SW 1271 (cell line): ENCODE measurements at places on chromosomes 7 and 10.

GRCh38 chr7:133448012-133448411, 195.1 kb downstream of the EXOC4 start:
- DNase-seq: no peak

GRCh38 chr7:1464694-1465093, 5.4 kb upstream of the MICALL2 start:
- no peak for DNase-seq

GRCh38 chr10:120584786-120585185, 127.8 kb downstream of the PLPP4 start:
- no peak for DNase-seq

DNA sequence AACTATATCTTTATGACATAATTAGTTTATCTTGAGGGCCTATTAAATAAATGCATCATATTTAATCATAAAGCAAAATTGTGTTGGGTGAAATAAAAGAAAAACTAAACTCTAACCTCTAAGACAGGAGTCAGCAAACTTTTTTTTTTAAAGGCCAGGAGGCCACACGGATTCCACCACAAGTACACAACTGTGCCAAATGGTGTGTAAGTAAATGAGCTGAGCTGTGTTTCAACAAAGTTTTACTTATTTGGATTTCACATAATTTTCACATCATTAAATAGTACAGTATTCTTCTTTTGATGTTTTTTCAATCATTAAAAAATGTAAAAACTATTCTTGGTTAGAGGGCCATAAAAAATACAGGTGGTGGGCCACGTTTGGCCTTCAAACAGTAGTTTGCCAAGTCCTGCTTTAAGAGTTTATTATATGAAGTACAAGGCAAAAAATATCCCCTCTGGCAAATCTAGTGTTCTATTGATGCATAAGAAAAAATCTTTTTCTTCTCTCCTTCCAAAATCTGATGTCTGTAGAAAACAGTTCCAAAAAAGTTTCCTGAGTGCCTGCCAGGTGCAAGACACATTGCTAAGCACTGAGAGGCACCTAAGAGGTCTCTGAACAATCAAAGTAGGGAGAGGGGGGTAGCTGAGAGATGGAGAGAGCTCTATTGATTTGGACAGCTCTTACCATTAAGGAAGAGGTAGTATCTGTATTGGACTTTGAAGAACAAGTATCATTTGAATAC, 26.5 kb upstream of the SPOCK2 start:
- no peak for DNase-seq

- no peak for DNase-seq
These were observed 76.6 kb downstream of the CNNM2 start for GRCh38 chr10:102994531-102995295.

GRCh38 chr7:90648107-90648506, 52.0 kb downstream of the CDK14 start:
- DNase-seq: no peak

DNA sequence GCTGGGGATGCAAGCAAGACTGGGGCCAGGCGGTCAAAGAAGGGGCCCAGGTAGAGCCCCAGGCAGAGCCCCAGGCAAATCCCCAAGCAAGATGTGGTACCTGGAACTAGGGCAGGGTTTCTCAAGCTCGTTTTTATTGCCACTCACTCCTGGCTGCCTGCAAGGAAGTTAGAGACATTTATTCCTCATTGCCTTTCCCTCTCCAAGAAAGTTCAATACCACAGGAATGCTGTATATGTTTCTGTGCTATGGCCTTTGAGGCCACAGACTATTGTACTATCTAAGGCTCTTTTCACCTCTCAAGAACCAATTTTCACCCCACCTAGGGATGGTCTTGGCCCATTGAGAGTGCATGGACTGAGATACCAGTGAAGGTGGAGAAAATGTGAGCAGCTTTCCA, 71.3 kb downstream of the TACC2 start:
- DNase-seq: no peak

- no peak for DNase-seq
These were observed 42.7 kb downstream of the HTRA1 start for GRCh38 chr10:122503886-122504609.

DNA sequence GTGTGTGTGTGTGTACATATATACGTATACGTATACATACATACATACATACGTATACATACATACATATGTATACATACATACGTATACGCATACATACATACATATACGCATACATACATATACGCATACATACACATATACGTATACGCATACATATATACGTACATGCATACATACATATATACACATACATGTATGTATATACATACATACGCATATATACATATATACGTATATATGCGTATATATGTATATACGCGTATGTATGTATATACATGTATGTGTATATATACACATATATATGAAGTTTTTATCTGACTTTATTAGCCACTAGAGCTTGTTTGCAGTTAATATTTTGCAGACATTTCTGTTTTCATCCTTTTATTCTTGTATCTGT, 63.3 kb downstream of the TBC1D12 start:
- no peak for DNase-seq

DNA sequence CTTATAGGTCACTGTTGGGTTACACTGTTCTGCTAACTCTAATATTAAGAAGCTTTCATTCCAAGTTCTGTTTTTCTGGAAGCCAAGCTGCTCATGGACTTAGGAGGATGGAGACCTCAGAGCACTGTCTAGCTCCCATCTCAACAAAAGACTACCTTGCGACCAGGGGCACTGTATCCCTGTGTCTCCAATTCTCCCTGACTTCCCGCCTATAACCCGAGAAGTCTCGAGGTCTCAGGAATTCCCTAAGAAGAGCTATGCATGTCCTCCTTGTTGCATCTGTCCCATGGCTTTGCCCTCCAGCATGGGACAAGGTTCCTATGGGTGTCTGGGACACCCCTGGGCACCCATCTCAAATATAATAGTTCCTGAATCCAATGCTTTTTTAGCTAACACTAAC, 31.2 kb downstream of the BTBD16 start:
- DNase-seq: no peak

GRCh38 chr7:130274983-130275591, 8.4 kb downstream of the CPA2 start:
- DNase-seq: no peak

DNA sequence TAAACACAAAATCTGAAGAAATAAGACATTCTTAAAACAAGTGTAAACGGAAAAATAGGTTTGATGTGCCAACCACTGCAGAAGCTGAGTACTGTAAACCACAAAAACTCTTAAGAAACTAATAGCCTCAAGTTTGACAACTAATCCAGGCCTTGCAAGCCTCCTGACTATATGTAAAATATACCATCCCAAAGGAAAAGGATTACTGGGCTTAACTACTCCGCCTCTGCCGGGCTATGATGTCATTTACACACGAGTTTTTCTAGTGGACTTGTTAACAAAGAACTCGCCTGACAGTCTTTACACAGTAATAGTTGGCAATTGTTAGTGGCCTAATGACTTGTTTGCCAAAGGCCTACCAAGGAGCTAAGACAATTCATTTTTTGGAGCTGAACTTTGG, 2.1 kb downstream of the KIF5B start:
- DNase-seq: no peak

- DNase-seq: no peak
These were observed 23.7 kb downstream of the SRRM3 start for GRCh38 chr7:76225379-76225778.

DNA sequence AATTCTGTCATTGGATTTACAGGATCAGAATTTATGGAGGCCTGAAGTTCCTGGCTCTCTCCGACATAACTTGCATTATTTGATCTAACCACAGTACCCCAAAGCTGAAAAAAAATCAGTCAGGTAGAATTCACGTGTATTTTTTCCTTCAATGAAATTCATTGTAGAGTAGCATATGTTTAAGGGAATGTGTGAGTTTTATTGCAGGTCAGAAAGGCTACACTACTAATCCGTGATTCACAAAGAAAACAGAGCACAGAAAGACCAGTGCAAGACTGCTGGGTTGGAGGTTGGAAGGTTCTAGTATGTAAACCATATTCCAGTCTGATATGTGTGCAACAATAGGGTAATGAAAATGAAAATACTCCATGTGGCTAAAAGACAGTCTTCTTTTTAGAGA, 247.0 kb upstream of the FERD3L start:
- DNase-seq: no peak

DNA sequence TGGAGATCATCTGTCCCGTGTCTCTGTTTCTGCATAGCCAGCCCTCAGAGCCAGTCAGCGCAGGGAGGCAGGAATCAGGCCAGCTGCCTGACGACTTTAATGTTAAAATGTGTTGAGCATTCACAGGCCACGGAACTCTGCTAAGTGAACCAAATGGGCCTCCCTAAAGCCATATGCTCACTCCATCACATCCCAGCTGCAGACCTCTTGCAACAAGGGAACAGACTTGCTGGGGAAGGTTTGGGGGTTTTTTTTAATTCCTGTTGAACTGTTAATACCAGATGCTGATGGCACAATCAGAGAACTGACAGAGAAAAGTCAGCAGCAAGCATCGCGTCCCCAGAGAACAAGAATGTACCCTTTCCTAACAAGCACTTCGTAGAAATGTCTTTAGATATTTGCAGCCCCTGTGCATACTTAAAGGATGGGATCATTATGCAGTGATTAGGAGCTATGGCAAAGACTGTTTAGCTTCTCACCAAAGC, 900.4 kb upstream of the AUTS2 start:
- DNase-seq: no peak

- DNase-seq: no peak
These were observed 67.9 kb upstream of the COL13A1 start for GRCh38 chr10:69733791-69734261.
